Stimulated activated CD4-positive, alpha-beta T cell treated with anti-CD3 and anti-CD28 coated beads, TNF-alpha, amount 100 ng/mL, for 4 hours (primary cell): ENCODE measurements at places on chromosomes 16 and 17.

- no peak for DNase-seq
Measured at GRCh38 chr17:30543456-30543855, 66.2 kb downstream of the GOSR1 start.

DNA sequence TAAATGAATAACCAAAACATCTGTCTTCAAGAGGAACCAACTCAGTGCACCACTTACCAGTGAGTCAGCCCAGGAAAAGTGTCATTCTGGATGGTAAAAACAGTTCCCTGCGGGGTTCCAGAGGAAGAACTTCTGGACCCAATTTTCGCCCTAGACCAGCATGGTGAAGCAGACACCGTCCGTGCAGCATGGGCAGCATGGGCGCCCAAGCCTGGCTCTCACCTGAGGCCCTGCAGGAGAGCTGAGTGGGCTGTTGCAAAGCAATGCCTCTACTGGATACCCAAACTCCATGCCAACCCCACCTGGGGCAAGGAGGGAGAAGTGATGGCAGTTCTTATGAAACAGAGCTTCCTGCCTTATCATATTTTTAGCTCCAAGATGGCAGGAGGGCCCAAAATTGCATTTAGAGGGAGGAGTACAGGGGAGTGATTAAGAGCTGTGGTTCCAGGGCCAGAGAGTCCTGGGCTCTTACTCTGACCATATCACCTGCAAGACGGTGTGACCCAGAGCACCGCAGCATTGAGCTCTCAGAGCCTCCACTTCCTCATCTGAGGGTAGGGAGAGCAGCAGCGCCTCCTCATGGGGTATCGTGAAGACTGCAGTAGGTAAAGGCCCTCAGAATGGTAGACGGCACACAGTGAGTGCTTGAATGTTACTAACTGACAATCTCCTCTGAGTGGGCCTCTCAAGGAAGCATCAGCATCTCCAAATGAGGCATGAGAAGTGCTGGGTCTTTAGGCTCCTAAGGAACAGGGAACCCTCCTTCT, 16.6 kb upstream of the INPP5K start:
- no peak for DNase-seq

DNA sequence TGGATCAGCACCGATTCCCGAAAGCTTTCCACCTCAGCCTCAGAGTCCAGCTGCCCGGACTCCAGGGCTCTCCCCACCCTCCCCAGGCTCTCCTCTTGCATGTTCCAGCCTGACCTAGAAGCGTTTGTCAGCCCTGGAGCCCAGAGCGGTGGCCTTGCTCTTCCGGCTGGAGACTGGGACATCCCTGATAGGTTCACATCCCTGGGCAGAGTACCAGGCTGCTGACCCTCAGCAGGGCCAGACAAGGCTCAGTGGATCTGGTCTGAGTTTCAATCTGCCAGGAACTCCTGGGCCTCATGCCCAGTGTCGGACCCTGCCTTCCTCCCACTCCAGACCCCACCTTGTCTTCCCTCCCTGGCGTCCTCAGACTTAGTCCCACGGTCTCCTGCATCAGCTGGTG, 15.0 kb downstream of the CD300LG start:
- no peak for DNase-seq

GRCh38 chr16:85029408-85029784, 1.8 kb downstream of the KIAA0513 start:
- DNase-seq, result peak; percentile 28

- no peak for DNase-seq
Measured at GRCh38 chr16:85518398-85519049, 94.6 kb upstream of the GSE1 start.

DNA sequence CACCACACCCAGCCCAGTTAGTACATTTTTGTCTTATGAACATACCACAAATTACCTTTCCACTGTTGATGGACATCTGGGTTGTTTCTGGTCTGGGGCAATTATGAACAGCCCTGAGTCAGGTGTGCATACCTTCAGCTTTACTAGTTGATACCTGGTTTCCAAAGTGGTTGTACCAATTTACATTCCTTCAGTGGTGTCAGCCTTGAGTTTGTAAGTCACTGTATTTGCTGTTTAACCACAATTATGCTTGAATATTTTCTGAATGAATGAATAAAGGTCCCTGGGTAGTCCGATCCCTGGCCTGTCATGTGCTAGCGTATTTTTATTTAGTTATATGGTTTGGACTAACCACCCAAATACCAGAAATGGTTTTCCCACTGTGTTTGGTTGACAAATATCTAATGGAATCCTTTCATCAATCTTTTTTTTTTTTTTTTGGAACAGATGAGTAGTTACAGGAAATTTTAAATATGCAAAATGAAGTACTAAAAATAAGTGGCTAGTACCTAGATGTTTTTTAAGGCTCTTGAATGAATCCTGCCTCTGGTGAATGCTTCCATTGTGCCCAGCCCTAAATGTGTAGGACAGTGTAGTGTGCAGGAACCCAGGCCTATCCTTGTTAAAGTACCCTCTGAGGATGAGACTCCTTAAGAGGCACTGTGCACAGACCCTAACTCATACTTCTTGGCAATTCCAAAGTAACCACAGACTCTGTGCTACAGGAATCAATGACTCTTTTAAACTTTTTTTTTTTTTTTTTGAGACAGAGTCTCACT, 3.7 kb downstream of the DUSP14 start:
- no peak for DNase-seq

- no peak for DNase-seq
Measured at GRCh38 chr17:47851764-47852112, 775 bp upstream of the SP6 start.

DNA sequence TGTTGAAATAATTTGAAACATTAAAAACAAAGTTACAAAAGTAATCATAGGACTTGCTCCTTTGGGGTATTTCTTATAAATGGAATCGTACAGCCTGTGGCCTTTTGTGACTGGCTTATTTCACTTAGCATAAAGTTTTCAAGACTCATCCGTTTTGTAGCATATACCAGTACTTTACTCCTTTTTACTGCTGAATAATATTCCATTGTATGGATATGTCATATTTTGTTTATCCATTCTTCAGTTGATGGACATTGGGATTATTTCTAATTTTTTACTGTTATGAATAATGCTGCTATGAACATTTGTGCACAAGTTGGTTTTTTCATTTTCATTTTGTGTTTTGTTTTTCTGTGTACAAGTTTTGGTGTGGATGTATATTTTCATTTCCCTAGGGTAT, 30.0 kb upstream of the RHBDL3 start:
- no peak for DNase-seq

GRCh38 chr17:40539711-40540411, 25.4 kb downstream of the CCR7 start:
- no peak for DNase-seq

DNA sequence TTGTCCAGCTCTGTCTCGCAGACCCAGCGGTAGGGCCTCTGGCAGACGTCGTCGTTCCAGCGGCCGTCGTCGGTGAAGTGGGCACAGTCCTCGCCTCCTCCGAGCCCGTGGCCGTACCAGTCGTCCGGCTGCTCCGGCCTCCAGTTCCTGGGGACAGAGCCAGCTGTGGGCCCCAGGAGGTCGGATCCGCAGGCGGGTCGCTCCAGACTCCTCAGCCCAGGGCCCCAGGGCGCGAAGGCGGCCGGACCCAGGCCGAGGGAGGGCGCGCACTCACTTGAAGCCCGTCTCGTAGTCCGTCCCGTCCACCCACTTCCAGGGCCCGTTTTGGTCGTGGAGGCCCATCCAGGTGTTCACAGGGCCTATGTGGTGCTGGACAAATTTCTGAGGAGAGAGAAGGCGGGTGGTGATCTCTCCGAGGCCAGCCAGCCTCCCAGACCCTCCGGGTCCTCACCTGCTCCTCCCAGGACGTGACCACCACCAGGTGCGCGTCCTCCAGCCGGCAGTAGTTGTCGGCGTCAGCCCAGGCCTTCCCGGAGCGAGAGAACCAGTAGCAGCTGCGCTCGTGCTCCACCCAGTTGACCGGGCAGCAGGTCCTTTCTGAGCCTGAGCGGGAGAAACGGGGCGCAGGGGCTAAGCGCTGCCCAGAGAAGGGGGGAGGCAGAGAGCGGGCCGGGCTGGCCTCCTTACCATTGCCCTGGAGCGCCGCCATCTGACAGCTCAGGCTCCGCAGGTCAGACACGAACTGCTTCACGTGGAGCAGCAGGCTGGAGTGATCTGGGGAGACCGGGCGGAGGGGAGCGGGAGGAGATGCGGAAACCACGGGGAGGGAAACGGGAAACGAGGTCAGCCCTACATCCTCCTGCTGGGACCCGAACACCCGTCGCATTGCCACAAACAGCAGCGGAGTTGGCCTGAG, 5.2 kb downstream of the ASGR1 start:
- DNase-seq, result no peak

GRCh38 chr16:9039210-9039609, 52.2 kb upstream of the HAPSTR1 start:
- DNase-seq, result no peak

DNA sequence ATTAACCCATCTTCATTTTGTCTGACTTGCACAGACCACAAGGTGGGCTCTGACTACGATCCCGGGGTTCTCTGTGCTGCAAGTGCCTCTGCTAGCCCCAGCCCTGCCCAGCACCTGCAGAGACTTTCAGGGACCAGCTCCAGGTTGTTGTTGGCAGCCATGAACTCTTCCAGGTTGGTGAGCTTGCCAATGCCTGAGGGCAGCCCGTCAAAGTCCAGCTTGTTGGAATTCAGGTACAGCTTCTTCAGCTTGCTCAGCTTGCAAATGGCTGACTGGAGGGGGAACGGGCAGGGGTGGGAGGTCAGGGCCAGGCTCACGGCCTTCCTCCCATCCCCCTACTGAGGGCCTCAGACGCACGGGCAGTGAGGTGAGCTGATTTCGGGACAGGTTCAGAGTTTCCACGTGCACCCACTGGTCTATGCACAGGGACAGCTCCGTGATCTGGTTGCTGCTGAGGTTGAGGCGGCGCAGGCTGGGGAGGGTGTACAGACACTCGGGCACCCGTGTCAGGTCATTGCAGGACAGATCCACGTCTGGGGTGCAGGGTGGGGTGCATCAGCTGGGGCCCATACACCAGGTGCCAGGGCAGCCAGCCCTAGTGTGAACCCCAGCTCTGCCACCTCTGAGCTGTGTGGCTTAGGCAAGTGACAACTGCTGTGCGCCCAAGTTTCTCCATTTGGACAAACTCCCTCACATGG, 5.2 kb downstream of the FLII start:
- DNase-seq, result no peak

DNA sequence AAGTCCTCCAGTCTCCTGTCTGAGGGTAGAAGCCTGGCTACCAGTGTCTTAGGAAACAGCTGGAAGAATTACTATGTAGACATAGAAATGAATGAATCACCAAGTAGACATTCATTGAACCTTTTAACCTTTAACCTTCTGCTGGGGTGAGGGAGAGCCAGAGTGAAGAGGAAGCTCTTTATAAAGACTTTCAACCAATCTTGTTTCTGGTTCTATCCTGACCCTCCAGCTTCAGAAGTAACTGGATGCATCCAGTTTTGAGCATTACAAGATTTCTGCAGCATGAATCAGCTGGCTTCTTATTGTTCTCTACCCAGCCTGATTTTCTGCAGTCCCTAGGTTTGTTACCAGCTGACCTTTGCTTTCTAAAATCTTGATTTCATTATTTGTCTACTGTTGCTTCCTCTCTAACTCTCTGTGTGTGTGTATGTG, 8.5 kb downstream of the TEKT1 start:
- DNase-seq, result no peak

GRCh38 chr16:54937671-54938211, 7.1 kb downstream of the IRX5 start:
- DNase-seq, result no peak

DNA sequence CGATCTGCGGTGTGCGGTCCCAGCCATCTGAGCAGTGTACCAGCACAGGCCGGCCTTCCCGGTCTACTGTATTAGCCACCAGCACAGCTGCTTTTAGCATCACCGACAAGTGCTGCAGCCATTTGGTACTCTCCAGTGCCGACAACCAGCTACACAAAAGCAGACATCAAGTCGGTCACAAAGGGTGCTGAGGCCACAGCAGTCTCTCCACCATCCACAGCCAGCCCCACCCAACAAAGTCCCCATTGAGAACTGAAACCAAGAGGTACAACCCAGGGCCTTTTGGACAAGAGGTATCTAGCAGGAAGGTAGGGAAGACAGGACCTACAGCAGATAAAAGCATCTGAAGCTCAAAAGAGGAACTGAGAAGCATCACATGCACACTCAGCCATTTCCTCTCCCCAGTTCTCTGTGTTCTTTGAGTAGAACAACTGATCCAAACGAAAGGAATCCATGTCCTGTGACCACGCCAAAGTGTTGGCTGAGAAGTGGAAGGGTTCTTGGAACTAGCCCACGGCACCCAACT, 9.5 kb downstream of the MTMR4 start:
- DNase-seq, result no peak

DNA sequence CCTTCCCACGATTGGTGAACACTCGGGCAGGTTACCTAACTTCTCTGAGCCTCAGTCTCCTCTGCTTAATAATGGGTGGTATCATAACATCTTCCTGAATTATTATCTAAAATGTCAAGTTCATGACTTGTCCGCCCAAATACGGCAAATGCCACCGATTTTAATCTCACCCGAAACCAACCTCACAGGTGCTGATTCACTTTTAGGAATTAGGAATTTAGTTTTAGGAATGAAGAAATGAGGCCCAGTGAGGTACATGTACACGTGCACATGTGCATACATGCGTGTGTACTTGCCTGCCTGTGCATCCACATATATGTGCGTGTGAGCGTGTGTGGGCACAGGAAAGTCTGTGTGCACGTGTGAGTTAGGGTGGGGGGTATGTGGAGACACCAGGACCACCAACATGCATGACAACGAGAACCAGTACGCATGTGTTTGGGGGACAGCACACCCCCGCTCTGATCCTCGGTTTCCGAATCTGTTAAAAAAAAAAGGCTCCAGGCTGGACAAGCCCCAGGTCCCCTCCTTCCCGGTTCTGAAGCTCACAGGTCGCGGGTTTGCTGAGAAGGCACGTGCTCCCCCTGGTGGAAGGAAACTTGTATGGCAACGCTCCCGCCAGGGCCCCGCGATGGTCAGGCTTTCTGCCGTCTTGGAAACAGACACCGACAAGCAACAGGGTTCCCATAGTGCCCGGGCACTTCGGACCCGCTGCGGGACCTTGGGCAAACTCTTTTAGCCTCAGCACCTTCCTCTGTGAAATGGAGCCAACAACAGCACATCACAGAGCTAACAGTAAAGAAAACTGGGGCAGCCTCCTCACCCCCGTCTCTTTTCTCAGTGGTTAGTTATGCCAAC, 219.2 kb downstream of the RBFOX3 start:
- DNase-seq, result peak; percentile 35

GRCh38 chr16:75614066-75614897, 8.8 kb downstream of the ADAT1 start:
- DNase-seq, result no peak

- DNase-seq, result no peak
Measured at GRCh38 chr17:68100000-68100641, 64.6 kb downstream of the KPNA2 start.

DNA sequence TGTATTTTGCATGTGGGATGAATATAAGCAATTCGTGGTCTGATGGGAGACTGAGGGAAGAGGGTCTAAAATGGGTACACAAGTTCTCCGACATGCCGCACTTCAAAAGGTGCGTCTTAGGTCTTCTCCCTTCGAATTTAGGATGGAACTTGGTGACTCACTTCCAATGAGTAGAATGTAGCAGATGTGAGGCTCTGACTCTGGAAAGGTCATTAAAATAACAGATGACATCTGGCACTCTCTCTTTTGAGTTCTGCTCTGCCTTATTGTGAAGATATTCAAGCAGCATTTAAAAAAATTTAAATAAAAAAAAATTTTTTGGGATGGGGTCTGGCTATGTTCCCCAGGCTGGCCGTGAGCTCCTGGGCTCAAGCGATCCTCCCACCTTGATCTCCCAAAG, 92.7 kb downstream of the TMEM100 start:
- no peak for DNase-seq

- no peak for DNase-seq
Measured at GRCh38 chr17:10657879-10658278, 770 bp upstream of the MYH3 start.
